T-cell (primary cell): ENCODE measurements at places on chromosomes 1 and 21. TPM values are rescaled to one million over a fixed set of nuclear protein-coding genes. Genes with fewer than 3 reads are reported as not detected.
A peak's percentile ranks its signal among the peaks of the same experiment; 100 is the strongest.

Gene C1orf174
- total RNA-seq: 33.4 TPM

- H3K4me3 ChIP-seq: no peak overlapping the region
- no peak overlapping the region for H3K27ac ChIP-seq
- no peaks in the 10 kb centered on the region for H3K4me1 ChIP-seq
- H3K27me3 ChIP-seq: no peaks in the 10 kb centered on the region
- DNase-seq: no peak
These were observed 308.5 kb downstream of the NTNG1 start for GRCh38 chr1:107449326-107449725.

DNA sequence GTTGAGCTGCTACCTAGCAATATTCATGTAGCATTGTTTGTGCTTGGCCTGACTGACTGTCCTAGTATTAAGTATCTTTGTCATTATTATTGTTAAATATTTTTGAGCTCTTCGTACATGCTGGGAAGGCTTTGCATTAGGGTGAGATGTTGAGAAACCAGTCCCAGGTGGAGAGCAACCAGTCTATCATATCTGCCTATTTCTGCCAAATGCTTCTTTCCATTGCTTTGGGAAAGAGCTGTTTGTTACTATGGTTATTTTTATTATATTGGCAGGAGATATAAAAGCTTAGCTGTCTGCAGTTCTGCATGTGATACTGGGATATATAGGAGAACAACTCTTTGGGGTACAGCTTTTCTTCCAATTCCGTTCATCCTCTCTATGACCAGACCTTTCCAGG, 85.1 kb downstream of the CLDN17 start:
- no peak overlapping the region for H3K4me3 ChIP-seq
- H3K27me3 ChIP-seq: no peaks in the 10 kb centered on the region
- no peak for DNase-seq
- no peaks in the 10 kb centered on the region for H3K36me3 ChIP-seq

DNA sequence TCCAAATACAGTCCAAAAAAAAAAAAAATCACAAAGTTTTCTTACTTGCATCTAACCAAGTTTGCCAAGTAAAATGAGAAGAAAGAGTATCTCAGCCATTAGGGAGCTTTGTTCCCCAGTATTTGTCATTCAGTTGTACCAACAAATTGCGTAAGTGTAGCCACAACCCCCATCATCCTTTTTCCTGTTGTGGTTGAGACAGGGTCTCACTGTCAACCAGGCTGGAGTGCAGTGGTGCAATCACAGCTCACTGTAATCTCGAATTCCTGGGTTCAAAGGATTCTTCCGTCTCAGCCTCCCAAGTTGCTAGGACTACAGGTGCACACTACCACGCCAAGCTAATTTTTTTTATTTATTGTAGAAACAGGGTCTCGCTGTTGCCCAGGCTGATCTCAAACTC, 9.5 kb downstream of the STX6 start:
- no peak overlapping the region for H3K4me3 ChIP-seq
- no peak for DNase-seq
- peaks cover 21% of the 10 kb centered on the region for H3K4me1 ChIP-seq
- no peaks in the 10 kb centered on the region for H3K36me3 ChIP-seq
- no peak overlapping the region for H3K27ac ChIP-seq

DNA sequence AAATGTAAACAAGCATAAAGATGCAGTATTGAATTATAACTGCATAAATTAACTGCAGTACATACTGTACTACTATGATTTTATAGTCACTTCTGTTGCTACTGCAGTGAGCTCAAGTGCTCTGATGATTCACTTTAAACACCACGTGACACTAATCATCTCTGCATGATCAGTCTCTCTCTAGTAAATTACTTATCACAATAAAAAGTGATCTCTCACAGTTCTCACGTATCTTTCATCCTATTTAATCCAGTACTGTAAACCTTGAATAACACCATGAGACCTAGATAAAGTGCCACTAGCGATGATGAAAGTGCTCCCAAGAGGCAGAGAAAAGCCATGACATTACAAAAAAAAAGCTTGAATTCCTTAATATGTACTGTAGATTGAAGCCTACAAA, 1242.0 kb downstream of the AMY1C start:
- no peak overlapping the region for H3K4me3 ChIP-seq
- no peaks in the 10 kb centered on the region for H3K27me3 ChIP-seq
- no peak overlapping the region for H3K27ac ChIP-seq
- no peak for DNase-seq
- H3K4me1 ChIP-seq: no peaks in the 10 kb centered on the region

GRCh38 chr1:44557778-44558177, 116.5 kb downstream of the TMEM53 start:
- no peak for DNase-seq
- H3K4me3 ChIP-seq: no peak overlapping the region
- H3K36me3 ChIP-seq: no peaks in the 10 kb centered on the region
- no peaks in the 10 kb centered on the region for H3K27me3 ChIP-seq
- no peak overlapping the region for H3K27ac ChIP-seq

- no peaks in the 10 kb centered on the region for H3K27me3 ChIP-seq
- H3K36me3 ChIP-seq: peaks cover 24% of the 10 kb centered on the region
- H3K4me3 ChIP-seq: no peak overlapping the region
- H3K27ac ChIP-seq: peak overlapping the region; percentile 45
- no peak for DNase-seq
These were observed 7.4 kb downstream of the MEF2D start for GRCh38 chr1:156493154-156493631.

DNA sequence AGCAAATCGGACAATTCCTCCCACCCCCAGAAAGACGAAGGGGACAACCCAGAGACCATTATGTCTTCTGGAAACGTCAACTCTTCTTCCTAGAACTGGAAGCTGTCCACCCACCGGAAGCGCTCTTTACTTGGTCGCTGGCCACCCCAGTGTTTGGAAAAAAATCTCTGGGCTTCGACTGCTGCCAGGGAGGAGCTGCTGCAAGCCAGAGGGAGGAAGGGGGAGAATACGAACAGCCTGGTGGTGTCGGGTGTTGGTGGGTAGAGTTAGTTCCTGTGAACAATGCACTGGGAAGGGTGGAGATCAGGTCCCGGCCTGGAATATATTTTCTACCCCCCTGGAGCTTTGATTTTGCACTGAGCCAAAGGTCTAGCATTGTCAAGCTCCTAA, 3.2 kb downstream of the S1PR1 start:
- peak overlapping the region; percentile 56 for H3K27ac ChIP-seq
- peak overlapping the region; percentile 99 for H3K4me3 ChIP-seq
- H3K27me3 ChIP-seq: no peaks in the 10 kb centered on the region
- H3K4me1 ChIP-seq: peaks cover 49% of the 10 kb centered on the region

- no peaks in the 10 kb centered on the region for H3K4me1 ChIP-seq
- no peak overlapping the region for H3K4me3 ChIP-seq
- H3K27ac ChIP-seq: no peak overlapping the region
- no peak for DNase-seq
- no peaks in the 10 kb centered on the region for H3K36me3 ChIP-seq
These were observed 3.4 kb downstream of the AGT start for GRCh38 chr1:230710543-230710904.

Gene OPRD1
- total RNA-seq: not detected

DNA sequence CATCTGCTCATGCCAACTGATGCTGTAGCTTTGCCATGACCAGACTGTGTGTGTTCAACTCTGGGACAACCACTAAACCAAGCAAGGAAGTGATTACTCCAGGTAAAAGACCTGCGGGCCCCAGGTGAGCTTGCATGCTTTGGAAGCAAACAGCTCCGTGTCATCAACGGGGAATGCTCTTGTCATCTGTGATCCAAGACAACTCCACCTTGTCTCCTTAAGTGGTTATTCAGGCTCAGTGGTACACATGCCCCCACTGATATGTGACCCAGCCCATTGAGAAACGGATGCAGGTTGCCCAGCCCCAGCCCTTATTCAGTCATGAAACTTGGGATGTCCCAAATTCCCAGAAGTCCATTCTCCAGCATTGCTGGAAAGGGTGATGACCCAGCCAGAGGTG, 89.0 kb downstream of the TIAM1 start:
- no peak overlapping the region for H3K27ac ChIP-seq
- no peak overlapping the region for H3K4me3 ChIP-seq
- no peaks in the 10 kb centered on the region for H3K36me3 ChIP-seq

DNA sequence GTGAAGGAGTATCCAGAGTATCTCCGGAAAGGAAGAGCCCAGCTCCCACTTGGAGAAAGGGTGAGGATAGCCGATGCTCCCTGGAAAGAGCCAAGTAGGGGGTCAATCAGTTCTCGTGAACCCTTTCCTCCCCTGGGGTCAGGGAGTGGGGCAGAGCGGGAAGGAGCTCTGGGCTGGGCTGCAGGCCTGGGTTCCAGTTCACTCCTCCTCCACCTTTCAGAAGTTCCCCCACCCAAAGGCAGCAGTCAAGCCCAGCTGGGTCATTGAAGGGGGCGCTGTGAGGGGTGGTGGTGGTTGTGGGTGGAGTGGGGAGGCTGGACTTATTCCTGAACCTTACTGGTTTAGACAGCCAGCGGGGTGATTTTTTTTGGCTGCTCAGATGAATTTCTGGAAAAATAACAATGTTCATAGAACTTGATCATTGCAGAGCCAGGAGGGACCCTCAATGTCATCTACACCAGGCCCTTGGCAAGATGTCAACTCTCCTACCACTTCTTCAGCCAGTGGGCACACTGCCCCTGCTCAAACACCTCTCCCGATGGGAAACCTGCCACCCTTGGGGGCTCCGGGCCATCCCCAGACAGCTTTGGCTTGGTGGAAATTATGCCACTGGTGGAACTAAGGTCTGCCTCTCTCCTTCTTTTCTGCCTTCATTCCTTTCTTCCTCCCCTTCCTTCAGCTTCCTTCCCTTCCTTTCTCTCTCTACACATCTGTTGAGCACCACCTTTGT, 235.8 kb downstream of the TRABD2B start:
- no peaks in the 10 kb centered on the region for H3K27me3 ChIP-seq
- H3K4me3 ChIP-seq: no peak overlapping the region
- no peaks in the 10 kb centered on the region for H3K4me1 ChIP-seq

DNA sequence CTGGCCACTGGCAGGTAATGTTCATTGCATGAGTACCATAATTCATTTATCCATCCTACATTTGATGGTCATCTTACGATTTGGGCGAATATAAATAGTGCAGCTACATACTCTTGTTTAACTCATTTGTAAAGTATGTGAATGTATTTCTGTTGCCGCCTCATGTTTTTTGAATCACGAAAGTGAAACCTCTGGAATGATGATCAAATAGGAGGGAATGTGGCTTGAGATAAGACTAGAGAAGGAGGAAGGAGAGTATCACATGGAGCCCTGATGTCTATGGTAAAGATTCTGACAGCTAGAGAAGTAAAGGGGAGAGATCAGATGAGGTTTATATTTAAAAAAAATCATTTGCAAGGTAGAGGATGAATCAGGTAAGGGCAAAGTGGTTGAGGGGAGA, 8.0 kb downstream of the MRPS14 start:
- no peaks in the 10 kb centered on the region for H3K27me3 ChIP-seq
- peaks cover 64% of the 10 kb centered on the region for H3K36me3 ChIP-seq
- H3K27ac ChIP-seq: no peak overlapping the region
- H3K4me1 ChIP-seq: no peaks in the 10 kb centered on the region

GRCh38 chr1:43038232-43038935, 79.7 kb upstream of the SLC2A1 start:
- no peaks in the 10 kb centered on the region for H3K36me3 ChIP-seq
- H3K27me3 ChIP-seq: no peaks in the 10 kb centered on the region
- H3K4me3 ChIP-seq: no peak overlapping the region
- DNase-seq: no peak
- H3K27ac ChIP-seq: no peak overlapping the region
- H3K4me1 ChIP-seq: peaks cover 8% of the 10 kb centered on the region

Gene EVI5
- total RNA-seq: 2.4 TPM

Gene CCDC27
- total RNA-seq: not detected

DNA sequence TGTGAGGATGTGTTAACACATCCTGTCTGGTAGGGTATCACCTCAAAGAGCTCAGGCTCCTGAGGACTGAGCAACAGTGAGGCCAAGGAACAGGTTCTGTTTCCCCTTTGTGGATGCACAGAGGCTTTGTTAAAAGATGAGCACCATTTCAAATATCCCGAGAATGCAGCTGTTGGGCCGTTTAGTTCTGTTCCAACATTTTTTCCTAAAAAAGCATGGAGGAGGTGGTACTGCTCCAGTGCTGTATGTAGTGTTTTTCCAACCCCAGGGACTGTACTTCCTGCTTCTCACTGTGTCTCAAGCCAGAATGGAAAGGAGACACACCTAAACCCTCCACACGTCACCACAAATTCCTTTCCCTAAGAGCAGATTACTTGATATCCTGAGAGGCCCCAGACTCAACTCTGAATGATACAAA, 53.8 kb upstream of the BCL10 start:
- no peaks in the 10 kb centered on the region for H3K36me3 ChIP-seq
- no peak for DNase-seq
- no peak overlapping the region for H3K4me3 ChIP-seq
- no peaks in the 10 kb centered on the region for H3K27me3 ChIP-seq

DNA sequence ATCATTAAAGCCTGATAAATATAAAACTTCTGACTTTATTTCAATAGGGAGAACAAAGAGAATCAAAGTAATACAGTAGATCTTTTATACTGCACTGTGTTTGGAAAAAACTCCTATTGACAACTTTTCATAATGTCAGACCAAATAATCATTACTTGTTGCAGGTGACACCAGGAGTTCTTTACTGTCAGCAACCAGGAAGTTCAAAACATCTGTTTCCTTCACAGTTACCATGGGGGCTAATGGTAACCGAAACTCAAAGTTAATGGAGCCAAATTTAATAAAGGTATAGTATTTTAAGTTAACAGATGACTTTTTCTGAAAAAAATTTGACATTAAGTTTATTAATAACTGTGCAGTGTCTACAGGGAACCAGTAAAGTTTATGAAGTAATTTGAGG, 10.6 kb downstream of the EFCAB7 start:
- no peaks in the 10 kb centered on the region for H3K4me1 ChIP-seq
- H3K27ac ChIP-seq: no peak overlapping the region
- peaks cover 6% of the 10 kb centered on the region for H3K36me3 ChIP-seq
- H3K27me3 ChIP-seq: no peaks in the 10 kb centered on the region

Gene NPR1
- not detected for total RNA-seq

GRCh38 chr1:220113136-220113695, 19.3 kb downstream of the IARS2 start:
- no peak overlapping the region for H3K27ac ChIP-seq
- no peaks in the 10 kb centered on the region for H3K27me3 ChIP-seq
- H3K4me1 ChIP-seq: no peaks in the 10 kb centered on the region

- no peaks in the 10 kb centered on the region for H3K36me3 ChIP-seq
- no peak overlapping the region for H3K27ac ChIP-seq
- no peaks in the 10 kb centered on the region for H3K4me1 ChIP-seq
- no peak for DNase-seq
- no peak overlapping the region for H3K4me3 ChIP-seq
These were observed 369.5 kb upstream of the BRINP3 start for GRCh38 chr1:190847166-190847565.

DNA sequence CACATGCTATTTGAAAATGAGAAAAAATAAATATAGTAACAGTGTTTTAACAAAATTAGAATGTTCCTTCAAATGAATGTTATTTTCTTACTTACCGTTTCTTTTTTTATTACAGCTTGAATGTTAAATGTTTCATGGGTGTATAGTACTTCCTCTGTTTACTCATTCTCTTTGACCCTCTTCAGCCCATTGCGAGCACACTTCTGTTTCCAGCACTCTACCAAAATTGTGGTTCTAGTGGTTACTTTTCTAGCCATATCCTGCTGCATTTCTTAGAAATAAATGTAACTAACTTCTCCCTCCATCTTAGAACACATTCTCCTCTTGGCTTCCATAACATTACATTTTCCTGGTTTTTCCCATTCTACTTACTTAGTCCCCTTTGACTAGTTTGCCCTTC, 190.0 kb upstream of the C1orf105 start:
- no peak overlapping the region for H3K27ac ChIP-seq
- H3K4me1 ChIP-seq: no peaks in the 10 kb centered on the region
- DNase-seq: no peak

Gene GPX7
- total RNA-seq: 22.9 TPM

Gene SPRR1A
- total RNA-seq: not detected

- H3K27me3 ChIP-seq: no peaks in the 10 kb centered on the region
- H3K36me3 ChIP-seq: no peaks in the 10 kb centered on the region
- H3K27ac ChIP-seq: no peak overlapping the region
- no peaks in the 10 kb centered on the region for H3K4me1 ChIP-seq
- no peak overlapping the region for H3K4me3 ChIP-seq
These were observed 186.4 kb upstream of the ZNHIT6 start for GRCh38 chr1:85894651-85895050.
